T-helper 17 cell (primary cell): ENCODE measurements at places on chromosomes 5 and 9. TPM values are rescaled to one million over a fixed set of nuclear protein-coding genes. Genes with fewer than 3 reads are reported as not detected.

DNA sequence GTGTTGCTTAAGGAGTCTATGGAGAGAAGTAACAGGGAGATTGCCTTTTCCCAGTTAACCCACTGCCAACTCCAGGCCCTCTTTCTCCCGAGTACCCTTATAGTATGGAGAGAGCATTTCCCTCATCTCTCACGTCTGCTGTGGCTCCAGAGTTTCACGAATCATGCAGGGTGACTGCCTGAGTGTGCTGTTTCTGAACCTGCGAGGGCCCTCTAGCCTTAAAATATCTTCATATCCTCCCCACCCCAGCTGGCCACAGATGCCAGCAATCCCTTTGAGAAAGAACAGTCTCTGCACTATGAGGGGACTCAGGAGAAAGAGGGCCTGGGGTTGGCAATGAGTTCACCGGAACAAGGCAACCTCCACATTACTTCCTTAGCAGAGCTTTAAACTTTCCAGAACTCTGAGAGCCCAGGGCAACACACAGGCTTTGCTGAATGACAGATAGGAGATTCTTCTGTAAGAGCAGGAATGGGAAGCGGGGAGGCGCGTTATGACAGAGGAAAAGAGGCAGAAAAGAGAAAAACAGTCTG is 81.6 kb upstream of the ANKH start:
- no peak overlapping the region for H3K27ac ChIP-seq
- peaks cover 7% of the 10 kb centered on the region for H3K27me3 ChIP-seq
- peaks cover 5% of the 10 kb centered on the region for H3K4me1 ChIP-seq
- H3K36me3 ChIP-seq = peaks cover 3% of the 10 kb centered on the region

DNA sequence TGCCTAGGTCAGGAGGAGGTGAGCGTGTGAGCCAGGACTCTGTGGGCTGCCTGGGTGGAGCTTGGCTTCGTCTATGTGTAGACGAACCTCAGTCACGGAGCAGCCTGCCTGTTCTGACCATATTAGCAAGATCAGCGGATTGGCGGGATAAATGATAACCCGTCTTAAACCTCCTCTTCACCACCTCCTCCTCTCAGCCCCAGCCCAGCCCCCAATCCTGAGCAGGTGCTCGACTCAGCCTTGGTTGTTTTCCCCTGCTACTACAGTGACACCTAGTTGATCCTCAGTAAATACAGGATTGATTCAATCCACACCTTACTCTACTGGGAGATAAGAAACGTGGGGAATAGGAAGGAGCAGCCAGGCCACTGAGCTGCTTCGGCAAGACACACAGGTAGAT is 286.1 kb downstream of the IRX2 start:
- H3K4me1 ChIP-seq = no peaks in the 10 kb centered on the region
- H3K36me3 ChIP-seq = no peaks in the 10 kb centered on the region
- H3K27ac ChIP-seq = no peak overlapping the region
- no peak for DNase-seq
- H3K27me3 ChIP-seq = no peaks in the 10 kb centered on the region

DNA sequence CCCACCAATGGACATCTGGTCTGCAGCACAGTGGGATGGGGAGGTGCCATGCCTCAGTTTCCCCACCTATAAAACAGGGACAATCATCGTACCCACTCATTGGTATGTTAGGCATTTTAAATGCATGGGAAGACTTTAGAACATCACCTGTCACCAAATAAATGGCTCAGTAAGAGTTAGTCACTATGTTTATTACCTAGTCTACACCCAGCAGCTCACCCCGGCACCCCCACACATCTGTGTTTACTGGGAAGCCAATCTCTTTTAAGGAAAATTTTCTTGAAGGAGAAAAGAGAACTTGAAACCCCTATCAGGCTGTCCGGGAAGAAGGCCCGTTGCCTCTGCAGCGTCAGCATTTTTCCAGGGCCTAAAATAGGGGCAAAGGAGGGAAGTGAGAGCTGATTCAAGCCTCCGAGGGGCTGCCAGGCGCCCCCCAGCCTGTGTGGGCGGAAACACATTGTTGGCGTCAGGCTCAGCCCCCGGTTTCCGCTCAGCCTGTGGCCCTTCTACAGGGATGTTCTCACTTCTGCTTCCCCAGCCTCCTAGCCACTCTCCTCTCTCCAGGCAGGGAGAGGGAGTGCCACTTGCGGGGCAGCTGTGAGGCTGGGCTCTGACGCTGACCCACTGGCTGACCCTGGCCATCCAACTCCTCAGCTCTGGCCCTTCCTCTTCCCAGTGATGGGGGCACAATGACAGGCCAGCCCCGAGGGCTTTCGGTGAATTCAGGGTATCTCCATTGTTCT is 4.6 kb downstream of the CSF1R start:
- H3K36me3 ChIP-seq = peaks cover 7% of the 10 kb centered on the region
- H3K27me3 ChIP-seq = peaks cover 68% of the 10 kb centered on the region
- DNase-seq = no peak
- H3K4me3 ChIP-seq = no peak overlapping the region
- H3K27ac ChIP-seq = no peak overlapping the region

GRCh38 chr5:132787076-132787475 is 10.0 kb upstream of the SEPTIN8 start:
- no peak overlapping the region for H3K4me3 ChIP-seq
- H3K27me3 ChIP-seq = peaks cover 49% of the 10 kb centered on the region

DNA sequence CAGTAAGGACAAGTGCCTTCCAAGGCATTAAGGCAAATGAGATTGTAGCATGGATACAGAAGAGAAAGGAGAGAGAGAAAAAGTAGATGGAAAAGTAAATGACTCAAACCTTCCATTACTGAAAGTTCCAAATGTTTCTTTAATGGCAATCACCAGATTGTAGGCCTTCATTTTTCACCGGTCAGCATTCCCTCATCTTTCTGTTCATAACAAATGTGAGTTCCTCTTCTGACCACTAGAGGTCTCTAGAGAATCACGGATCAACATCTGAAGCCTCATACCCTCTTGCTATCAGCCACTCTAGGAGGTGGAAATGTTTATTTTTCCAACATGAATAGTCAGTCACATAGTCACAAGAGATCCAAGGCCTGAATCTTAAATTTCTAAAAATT is 73.6 kb upstream of the RPS23 start:
- DNase-seq = no peak
- H3K27me3 ChIP-seq = no peaks in the 10 kb centered on the region
- peak overlapping the region; percentile 43 for H3K27ac ChIP-seq
- H3K4me1 ChIP-seq = peaks cover 7% of the 10 kb centered on the region

DNA sequence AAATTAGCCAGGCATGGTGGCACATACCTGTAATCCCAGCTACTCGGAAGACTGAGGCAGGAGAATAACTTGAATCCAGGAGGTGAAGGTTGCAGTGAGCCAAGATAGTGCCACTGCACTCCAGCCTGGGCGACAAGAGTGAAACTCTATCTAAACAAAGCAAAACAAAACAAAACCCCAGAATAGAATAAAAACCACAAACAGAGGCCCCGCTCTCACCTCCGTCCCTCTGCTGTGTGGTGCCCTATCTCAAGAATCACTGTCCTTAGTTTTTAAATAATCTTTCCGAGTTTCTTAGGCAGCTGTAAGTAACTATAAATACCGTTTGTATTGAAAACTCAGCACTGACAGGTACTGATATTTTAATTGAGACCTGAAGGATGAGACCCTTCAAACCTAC is 42.7 kb upstream of the IER5L start:
- no peak for DNase-seq
- H3K4me3 ChIP-seq = peak overlapping the region; percentile 49
- H3K27me3 ChIP-seq = no peaks in the 10 kb centered on the region
- H3K4me1 ChIP-seq = peaks cover 23% of the 10 kb centered on the region
- no peaks in the 10 kb centered on the region for H3K36me3 ChIP-seq

PCDHB16 gene
- not detected for total RNA-seq

ARAP3 gene
- total RNA-seq = 3.2 TPM

IL4 gene
- not detected for total RNA-seq
